ENCODE measurements at places on chromosomes 13 and 19.
A peak's percentile ranks its signal among the peaks of the same experiment; 100 is the strongest.

DNA sequence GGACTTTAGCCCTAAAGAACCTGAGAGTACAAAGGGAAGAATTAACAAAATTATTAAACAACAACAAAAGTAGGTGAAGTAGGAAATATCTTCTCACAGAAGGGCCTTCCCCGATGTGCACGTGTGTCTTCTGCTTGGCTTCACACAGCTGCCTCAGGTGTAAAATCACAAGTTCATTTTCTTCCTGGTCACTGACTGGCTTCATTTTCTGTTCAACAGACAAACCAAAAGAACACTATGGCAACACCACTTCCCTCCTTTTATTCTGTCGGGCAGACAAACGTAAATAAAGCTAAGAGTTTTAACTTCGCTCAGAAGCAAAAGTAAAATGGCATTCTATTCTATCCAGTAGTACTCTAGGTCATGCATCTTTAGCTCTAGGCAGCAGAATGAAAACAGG is 140.9 kb downstream of the TBC1D4 start:
- DNase-seq, result no peak

- no peak for DNase-seq
Observed at GRCh38 chr19:54817670-54818536, 1.6 kb downstream of the KIR3DL1 start.

- no peak for DNase-seq
Observed at GRCh38 chr13:97913206-97913605, 40.3 kb upstream of the IPO5 start.

GRCh38 chr13:97001636-97002035 is 7.4 kb upstream of the OXGR1 start:
- no peak for DNase-seq

DNA sequence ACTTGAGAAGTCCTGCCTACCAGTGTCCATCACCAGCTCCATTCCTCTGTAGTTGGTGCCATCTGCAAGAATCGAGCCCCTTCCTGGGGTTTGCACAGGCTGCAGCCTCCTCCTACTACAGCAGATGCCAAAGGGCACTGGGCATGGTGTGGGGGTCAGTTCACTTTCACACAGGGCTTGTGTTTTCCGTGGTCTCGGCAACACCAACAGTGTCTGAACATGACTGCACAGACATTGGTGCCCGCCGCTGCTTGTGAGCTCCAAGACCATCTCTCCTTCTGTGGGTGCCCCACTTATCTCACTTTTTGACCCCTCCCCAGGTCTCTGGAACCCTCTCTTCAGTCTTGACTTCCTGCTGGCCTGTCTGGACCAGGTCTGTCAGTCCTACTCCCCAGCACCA is 15.2 kb downstream of the ZNF446 start:
- no peak for DNase-seq

GRCh38 chr13:25247360-25247759 is 39.9 kb downstream of the MTMR6 start:
- DNase-seq, result no peak

- peak; percentile 43 for DNase-seq
Observed at GRCh38 chr19:46746281-46747057, at the start of gene STRN4. STRN4 (minus strand) TSS chr19:46746450; CDS start chr19:46746430, 20 bp downstream.

- no peak for DNase-seq
Observed at GRCh38 chr13:38264363-38265131, 85.1 kb upstream of the UFM1 start.

DNA sequence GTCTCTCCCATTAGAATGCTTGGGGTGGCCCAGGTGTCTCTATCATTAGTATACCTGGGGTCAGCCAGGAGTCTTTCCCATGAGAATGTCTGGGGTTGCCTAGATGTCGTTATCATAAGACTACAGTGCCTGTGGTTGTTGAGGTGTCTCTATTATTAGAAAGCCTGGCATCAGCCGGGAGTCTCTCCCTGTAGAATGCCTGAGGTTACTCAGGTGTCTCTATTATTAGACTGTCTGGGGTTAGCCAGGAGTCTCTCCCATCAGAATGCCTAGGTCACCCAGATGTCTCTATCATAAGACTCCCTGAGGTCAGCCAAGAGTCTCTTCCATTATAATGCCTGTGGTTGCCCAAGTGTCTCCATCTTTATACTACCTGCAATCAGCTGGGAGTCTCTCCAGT is 1541.1 kb downstream of the UQCRFS1 start:
- no peak for DNase-seq

DNA sequence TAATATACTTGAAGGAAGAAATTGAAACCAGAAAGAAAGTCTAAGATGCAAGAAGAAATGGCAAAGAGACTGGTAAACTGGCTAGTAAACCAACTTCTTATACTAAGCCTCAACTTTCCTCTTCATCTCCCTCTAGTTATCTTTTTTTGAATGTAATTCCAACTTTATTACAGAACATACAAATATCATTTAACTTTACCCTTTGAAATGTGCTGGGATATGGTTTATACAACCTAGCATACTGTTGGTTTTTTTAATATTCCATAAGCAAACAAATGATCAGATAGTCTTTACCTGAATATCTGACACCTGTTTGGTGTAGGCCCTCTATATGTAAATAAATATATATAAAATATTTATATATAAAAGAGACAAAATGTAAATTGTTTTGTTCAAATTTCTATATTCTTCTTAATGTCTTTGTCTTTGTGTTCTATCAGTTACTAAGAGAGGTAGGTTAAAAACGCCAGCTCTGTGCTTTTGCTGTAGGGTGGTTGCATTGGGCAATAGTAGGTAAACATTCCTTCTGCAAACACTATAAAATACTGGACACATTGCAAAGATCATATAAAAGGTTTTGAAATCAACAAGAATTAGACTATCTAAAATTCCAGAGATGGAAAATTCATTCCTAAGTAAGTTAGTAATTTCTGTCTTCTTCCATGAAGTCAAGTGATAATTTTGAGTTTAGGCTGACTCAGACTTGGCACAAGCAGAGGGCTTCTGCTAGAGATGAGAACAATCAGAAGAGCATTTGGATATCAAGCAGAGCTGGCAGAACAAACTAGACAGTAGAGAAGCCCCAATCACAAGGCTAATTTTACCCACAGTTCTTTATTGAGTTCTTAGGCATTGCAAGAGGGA is 383.3 kb downstream of the RFC3 start:
- DNase-seq, result no peak

DNA sequence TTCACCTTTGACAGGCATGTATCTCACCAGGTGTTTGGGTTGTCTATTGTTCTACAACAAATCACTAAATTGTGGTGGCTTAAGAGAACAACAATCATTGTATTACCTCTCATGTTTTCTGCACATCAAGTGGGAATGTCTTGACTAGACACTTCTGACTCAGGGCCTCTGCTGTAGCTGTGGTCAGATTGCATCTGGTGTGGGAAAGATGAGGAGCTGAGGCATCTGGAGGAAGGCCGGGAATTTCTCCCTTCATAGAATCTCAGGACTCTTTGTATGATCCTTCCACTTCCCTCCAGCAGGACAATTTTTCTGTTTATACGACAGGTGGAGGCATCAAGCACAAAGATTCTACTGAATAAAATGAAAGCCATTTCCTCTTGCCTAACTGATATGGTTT is 511.8 kb upstream of the NBEA start:
- DNase-seq, result no peak

DNA sequence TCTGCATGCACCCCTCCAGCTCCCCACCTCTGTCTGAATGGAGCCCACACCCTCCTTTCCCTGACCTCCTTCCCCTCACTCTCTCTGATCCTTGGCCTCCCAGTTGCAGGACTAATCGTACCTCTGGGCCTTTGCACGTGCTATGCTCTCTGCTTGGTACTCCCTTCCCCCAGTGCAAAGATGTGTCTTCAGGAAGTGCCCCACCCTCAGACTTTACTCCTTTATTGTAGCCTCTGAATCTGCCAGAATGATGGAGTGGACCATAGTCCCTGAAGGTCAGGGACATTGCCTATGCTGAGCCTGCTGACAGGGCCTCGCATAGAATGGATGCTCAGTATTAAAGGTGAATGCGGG is 1.3 kb upstream of the JUND start:
- no peak for DNase-seq

DNA sequence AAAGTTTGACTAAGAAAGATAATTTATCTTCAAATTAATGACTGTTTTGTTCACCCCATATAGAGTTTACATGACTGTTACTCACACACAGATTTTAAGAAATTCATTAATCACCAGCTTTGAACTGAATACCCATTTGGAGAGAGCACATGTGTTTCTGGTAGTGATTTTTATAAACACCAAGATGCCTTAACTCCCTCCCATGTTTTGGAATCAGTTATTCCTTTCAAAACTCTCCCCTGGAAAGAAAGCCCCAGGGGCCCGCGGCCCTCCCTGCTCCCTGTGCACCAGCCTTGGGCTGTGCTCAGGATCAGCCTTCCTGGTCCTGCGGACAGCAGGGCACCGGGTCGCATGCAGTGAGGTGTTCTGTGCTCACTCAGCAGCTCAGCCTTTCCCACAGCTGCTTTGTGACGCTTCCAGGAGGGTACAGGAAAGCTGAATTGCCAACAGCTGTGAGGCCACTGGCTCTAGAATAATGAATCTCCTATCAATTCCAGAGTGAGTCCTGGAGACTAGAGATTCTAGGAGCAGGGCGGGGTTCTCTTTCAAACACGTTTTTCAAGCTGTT is 483.2 kb downstream of the EFNB2 start:
- DNase-seq, result no peak

- no peak for DNase-seq
Observed at GRCh38 chr13:79780240-79780639, 299.3 kb downstream of the NDFIP2 start.

GRCh38 chr19:35908973-35909683 is 1.0 kb upstream of the TYROBP start:
- DNase-seq, result no peak

GRCh38 chr13:21008026-21008425 is 53.4 kb downstream of the LATS2 start:
- no peak for DNase-seq

GRCh38 chr13:20684546-20684945 is 19.0 kb upstream of the IL17D start:
- DNase-seq, result no peak

DNA sequence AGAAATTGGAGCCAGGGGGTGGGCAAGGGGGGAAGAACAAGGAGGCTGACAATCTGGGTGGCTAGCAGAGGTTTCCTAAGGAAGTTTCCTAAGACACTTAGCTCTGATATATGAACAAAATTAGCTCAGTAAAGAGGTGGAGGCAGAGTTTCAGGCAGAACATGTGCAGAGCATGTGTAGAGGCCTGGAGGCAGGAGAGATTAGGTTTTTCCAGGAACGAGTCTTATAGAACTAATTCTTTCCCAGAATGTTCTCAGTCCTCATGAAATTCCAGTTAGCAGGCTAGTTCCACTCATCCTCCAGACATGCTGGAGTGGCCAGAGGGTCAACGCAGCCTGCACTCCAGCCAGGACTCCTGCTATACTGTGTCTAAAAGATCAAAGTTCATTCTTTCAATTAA is 184.7 kb downstream of the LACC1 start:
- DNase-seq, result no peak

DNA sequence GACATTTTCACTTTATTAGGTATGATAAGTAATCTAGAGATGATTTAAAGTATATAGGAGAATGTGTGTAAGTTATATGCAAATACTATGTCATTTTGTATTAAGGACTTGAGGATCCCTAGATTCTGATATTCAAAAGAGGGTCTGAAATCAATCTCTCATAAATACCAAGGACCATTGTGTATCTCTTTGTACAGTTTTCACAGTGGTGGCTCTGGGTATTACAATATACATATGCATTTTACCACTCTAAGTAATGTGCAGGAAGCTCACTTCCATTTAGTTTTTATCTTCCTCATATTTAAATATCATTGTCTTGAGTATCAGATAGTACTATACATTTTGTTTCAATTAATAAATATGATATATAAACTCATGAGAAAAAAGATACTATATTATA is 862.6 kb upstream of the PCDH20 start:
- DNase-seq, result no peak

DNA sequence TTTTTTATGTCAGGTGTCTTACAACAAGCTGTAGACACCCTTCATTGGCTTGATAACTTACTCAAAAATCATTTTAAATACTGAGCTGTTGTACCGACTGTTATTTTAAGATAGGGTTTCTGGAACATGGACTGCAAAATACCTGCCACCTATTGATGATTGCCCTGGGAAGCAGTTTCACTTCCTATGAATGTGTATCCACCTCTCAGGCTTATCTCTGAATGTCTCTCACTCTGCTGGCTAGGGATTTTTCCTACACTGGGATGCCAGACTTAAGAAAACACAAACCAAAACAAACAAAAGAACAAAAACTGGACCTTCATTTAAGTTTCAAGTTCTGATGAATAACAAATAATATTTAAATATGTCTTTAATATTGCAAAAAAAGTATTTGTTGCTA is 663.7 kb downstream of the EFNB2 start:
- no peak for DNase-seq

GRCh38 chr13:50911937-50912795 is 2.6 kb downstream of the RNASEH2B start:
- DNase-seq, result peak; percentile 91

DNA sequence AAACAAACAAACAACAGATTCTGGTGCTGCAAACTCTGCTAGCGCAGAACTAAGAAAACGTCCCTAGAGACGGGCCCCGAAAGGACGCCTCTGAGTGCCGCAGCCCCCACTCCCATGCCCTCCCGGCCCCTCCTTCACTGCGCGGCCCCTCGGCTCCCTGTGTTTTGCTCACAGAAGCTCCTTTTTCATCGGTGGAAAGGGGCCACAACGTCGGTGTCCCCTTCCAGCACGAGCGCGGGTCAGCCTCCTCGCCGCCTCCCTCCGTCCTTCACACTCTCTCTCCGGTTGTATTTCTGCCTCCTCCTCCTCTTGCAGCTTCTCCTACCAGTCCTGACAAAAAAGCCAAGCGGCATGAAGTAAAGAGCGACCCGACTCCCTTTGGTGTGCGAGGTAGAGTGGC is 14.8 kb upstream of the F7 start:
- no peak for DNase-seq

DNA sequence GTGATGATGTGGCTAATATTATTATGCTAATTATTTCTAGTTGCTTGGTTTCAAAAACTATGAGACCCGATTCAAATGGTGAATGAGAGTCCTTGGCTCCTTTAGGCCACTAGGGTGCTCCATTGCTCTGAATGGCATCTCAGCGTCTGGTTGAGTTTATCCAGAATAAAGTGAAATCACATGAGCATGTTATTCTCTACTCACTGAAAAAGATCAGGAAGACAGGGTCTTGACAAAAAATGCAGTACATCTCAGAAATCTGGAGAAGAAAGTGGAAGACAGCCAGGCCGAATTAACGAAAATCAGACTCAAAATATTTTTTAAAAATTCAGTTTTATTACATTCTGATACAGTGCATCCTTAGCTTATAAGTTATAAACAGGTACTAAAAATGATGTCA is 516.2 kb downstream of the MYO16 start:
- DNase-seq, result no peak
